ENCODE measurements at places on chromosomes 6 and 20. TPM values are rescaled to one million over a fixed set of nuclear protein-coding genes. Genes with fewer than 3 reads are reported as not detected.

DNA sequence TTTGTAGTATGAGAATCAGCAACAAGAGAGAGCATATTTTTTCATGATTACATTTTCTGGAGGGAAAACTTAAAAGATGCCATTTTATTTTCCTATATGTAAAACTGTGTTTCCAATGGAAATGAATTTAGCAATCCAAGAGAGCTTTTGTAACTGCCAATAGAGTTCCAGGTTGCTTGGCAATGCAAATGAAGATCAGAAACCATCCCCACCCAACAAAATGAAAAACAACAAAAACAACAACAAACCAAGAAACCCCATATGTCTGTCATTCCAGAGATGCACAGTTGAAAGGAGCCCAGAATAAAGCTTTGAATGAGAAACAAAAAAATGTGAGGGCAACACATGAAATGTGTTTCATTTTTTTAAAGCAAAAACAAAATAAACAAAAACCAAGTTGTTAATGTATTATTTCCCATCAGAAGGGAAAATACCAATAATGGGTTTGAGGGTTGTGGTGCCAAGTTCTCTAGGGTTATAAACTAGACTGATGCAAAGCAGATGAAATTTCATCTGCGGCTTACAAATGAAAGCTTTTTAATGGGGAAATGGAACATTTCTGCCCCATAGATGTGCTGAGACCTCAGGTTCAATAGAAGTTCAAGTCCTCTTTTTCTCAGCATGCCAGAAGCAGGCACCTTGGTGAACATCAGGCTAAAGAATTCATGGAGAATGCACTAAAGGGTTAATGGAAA, 121.5 kb upstream of the MCHR2 start:
- DNase-seq: no peak

The ZC3H12D gene
- 0.41 TPM for total RNA-seq

DNA sequence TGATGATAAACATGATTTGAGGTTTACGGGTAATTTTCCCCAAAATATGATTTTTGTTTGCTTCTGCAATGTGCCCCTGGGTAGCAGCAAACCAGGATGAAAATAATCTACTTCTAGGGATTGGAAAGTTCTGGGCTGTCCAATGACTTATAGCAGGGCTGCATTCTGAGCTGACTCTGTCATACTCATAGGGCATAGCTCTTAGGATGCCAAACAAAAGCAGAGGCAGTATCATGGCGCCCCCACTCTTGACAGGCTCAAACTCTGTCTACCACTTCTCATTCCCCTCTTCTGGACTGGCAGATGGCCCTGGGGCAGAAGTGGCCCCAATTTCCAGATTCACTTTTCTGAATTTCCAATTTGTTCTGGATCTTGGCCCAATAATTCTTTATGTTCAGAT, 10.3 kb downstream of the SERPINB1 start:
- DNase-seq: no peak

GRCh38 chr6:1322696-1323219, 10.9 kb downstream of the FOXQ1 start:
- DNase-seq: no peak

- DNase-seq: peak; percentile 13
These were observed 188.9 kb downstream of the PRKN start for GRCh38 chr6:162538643-162539064.

DNA sequence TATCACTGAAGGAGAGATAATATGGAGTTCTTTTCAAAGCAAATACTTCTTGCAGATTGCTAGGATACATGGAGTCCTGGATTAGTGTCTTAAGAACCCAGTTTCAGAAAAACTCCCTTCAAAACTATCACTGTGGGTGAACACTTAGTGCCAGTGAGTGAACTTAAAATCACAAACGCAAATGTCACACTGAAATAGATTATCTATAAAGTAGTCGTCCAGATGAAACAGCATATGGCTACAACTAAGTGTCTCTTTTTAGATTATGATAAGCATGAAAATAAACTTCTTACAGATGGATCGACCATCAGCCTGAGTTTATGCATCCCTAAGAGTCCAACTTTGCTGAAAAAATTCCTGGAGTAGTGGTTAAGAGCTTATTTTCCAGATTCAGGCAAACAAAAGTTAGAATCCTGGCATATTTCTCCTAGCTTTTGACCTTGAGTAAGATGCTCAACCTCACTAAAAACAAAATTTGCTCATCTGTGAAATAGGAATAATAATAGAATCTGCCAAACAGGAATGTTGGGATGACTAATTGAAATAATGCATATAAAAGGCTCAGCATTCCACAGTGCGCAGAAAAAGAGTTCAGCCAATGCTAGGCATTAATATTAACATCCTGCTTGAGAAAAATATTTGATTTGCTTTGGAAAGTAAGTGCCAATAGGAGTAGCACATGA, 70.4 kb downstream of the DOK5 start:
- DNase-seq: no peak

DNA sequence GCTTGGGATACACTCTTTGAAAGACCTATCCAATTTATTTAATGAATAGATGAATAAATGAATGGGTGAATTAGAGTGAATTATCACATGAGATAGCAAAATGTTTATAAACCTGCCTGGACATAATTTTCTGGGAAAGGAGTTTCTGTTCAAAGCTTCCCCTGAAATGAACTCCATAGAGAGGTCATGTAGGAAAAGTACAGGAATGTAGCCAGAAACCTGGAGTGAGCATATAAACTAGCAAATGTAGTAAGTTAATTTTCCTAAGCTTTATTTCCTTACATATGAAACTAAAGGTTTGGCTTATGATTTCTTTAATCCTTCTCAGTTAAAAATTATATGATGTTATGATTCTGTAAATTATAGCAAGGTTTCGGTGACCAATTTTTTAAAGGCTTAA, 380.3 kb upstream of the RSPO3 start:
- DNase-seq: no peak

DNA sequence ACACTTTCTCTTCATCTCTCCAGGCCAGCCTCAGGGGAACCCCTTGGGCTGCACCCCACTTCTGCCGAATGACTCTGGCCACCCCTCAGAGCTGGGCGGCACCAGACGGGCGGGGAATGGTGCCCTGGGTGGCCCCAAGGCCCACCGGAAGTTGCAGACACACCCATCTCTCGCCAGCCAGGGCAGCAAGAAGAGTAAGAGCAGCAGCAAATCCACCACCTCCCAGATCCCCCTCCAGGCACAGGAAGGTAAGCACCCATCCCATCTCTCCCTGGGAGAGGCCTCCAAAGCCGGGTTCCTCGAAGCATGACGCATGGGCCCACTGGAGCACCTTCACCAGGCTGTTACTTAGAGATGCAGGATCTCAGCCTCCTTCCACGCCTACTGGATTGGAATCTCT, 11.3 kb downstream of the MDFI start:
- no peak for DNase-seq
